ENCODE measurements at places on chromosomes 3 and 15. TPM values are rescaled to one million over a fixed set of nuclear protein-coding genes. Genes with fewer than 3 reads are reported as not detected.

MORC1 gene
- not detected for total RNA-seq

LRRC34 gene
- 0.19 TPM for total RNA-seq

SMAD6 gene
- 4.7 TPM for total RNA-seq

DNA sequence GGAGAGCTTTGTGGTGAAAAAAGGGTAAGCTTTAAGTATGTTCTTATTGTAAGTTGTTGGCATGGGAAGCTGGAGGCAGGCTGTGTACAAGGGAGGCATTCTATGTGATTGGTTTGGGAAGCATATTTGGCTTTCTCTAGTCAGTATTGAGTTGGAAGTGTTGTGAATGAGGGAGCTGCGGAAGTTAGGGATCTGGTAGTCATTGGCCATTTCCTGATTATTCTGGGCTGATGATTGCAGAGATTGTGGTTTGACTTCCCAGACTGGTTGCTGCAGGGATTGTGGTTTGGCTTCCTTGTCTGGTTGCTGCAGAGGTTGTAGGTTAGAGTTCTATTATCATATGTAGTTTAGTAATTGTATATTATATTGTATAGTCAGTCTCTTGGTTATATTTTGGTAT, 21.0 kb downstream of the STXBP5L start:
- DNase-seq, result no peak

GRCh38 chr3:186949281-186949982, 19.1 kb downstream of the ST6GAL1 start:
- DNase-seq, result no peak

DNA sequence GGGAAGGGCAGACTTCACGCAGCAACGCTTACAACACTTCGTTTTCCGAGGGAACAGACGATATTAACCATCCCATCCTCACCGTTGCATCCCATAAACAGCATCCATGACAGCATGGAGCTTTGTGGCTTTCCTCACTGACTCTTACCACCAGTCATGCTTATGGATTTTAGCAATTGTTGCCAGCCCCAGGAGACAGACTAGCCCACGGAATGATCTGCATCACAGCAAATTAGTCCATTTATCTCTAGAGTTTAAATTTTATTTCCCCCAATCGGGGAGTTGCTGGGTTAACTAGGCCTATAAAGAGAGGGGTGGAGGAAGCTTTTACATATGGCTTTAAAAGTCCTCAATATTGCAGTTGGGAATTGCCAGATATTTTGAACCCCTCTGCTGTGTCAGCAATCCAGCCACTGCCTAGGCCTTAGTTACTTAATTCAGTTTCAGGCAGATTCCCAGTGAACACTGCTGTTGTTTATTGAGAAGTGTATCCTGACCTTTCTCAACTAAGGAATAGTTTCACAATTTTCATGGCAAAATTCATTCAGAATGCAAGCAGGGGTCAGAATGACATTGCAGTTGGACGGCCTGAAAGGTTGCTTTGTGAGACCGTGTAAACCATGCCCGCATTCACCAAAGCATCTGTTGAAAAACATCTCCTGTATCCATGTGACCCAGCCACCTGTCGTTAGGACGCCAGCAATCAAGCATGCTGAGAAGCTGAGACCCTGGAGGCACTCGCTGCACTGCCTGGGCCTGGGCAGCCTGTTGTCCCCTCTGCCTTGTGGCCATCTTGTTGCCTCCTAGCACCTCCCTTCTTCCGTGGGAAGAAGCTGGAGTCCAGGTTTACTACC, 397.4 kb upstream of the TPM1 start:
- DNase-seq, result no peak

DNA sequence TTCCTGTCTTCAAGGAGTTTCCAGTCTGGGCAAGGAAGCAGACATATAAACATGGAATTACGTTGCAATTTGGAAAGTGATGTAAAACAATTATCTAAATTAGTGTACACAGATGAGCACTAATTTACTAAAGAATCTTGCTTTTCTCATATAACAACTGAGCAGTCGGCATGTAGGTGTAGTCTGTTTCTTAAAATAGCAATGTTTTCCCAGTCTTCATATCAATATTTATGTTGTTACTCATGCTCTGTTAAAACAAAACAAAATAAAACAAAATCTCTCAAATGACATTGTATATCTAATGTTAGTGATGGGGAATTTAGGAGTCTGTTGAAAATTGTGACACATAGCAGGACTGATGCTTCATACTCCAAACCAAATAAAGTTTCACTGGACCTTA, 75.6 kb downstream of the SAMMSON start:
- no peak for DNase-seq

DNA sequence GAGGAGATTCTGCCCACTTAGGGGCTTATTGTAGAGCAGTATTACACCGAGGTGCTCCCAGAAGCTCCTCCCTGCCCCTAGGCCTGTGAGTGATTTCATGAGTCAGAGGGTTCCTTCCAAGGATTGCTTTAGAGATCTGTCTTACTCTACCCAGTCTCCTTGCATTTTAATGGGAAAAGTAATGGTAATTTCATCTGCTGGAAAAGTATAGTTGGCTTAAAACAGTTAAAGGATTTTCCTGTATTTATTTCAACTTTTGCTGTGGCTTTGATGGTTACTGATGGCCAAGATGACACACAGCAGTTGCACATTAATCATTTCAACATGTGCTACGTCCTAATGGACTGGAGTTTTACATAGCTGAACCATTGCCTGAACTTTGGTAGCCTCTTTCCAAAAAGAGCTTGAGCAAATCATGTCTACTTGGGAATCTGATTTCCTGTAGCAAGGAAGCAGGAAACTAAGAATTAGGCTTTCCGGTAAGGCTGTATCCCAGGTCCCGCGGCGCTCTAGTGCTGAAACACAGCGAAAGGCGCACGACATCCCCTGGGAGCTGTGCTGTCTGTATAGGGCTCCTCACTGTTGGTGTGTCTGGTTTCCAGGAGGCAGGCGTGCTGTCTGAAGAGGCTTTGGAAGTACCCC, 9.2 kb upstream of the PGPEP1L start:
- no peak for DNase-seq

DNA sequence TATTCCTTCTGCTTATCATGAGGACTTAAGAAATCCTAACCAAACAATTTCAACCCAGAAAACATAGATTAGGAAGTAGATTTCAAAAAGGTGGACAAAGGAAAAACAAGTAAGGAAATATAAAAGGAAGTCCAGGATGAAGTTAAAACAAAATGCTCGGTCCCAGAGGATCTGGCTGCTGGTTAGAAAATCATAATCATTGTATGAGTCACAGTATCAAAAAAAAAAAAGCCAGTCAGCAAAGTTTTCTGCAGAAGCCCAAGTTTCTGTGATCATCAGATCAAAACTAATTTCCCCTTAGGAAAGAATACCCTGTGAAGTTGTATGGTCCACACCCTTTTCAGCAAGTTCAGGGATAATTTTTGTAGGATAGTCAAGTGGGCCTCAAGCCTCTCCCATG, 43.0 kb upstream of the LRTM1 start:
- no peak for DNase-seq

GRCh38 chr3:178680489-178680888, 144.3 kb downstream of the KCNMB2 start:
- DNase-seq, result no peak

DNA sequence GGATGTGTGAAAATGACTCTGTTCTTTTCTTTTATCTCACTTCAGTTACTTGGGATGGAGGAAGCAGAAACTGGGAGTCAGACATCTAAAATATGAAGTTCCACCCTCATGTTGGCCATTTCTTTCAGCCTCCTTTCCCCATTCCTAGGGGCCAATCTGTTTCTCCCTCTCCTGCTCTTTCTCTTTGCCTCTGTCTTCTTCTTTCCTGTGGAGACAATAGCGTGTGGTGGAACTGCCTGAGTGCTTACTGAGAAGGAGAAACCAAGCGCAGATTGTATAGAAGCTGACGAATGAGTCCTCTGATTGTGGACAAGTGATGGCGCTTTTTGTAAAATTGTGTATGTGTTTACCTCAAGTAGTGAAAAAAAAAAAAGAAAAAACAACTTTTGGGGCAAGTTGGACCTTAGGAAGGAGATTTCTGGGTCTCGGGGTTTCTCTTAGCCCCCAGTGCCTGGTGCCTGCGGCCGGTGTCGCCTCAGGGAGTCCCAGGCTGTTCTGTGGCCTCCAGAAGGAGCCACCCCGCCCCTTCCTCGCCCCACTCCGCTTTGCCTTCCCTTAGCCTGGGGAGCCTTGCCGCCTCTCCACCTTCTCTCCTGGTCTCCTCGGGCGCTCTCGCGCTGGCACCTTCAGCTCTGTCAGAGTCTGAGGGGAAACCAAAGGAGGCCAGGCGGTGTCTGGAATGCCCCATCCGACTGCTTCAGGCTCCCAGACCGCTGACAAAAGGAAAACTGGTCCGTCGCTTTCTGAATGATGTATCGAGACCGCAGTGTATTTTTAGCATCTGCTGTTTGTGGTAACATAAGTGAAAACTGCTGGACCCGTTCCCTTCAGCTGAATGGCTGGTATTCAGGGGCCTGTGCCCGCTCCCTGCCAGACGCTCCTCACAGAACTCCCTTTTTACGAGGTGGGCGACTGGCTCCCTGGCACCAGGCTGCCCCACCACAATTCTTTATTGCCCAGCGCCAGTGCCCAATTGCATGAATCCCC, 30.1 kb downstream of the SCG5 start:
- DNase-seq, result no peak

DNA sequence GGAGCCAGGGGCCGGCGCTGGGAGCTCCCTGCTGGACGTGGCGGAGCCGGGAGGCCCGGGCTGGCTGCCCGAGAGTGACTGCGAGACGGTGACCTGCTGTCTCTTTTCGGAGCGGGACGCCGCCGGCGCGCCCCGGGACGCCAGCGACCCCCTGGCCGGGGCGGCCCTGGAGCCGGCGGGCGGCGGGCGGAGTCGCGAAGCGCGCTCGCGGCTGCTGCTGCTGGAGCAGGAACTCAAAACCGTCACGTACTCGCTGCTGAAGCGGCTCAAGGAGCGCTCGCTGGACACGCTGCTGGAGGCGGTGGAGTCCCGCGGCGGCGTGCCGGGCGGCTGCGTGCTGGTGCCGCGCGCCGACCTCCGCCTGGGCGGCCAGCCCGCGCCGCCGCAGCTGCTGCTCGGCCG, 1.5 kb downstream of the SMAD6 start:
- no peak for DNase-seq

Data from glomerular endothelial cell (primary cell).